T-cell (primary cell): ENCODE measurements at places on chromosomes 12 and 14.
A peak's percentile ranks its signal among the peaks of the same experiment; 100 is the strongest.

DNA sequence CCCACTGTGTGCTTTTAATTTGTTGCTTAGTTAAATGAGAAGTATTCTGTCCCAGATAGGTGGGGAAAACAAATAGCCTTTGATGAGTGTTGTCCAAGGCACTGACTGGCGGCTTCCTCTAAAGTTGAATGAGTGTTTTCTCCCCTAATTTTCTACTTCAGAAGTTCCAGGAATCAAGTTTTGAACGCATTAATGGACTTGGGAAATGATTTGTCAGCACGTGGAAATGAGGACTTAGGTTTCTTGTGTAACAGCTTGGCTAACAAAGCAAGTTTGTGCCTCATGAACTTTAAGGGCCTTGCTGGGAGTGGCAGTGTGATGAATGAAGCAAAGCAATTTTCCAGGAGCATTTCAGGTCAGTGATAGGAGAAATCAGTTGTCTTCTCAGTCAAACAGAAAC, 56.9 kb downstream of the LIN52 start:
- no peak for DNase-seq
- H3K4me1 ChIP-seq, result peaks cover 4% of the 10 kb centered on the region
- H3K4me3 ChIP-seq, result no peak overlapping the region
- no peaks in the 10 kb centered on the region for H3K27me3 ChIP-seq

DNA sequence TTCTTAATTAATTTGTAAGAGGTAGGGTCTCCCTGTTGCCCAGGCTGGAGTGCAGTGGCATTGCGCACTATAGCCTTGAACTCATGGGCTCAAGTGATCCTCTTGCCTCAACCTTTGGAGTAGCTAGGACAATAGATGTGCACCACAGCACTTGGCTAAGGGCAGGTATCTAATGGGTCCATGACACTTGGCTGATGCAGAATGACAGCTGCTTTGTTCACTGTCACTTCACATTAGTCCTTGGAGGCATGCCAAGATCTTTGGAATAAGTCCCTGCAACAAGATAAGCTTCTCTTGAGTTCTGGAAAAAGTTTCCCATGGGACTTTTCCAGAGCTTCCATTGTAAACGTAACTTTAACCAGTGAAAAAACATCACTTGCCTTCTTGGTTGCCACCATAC, 23.4 kb downstream of the COQ6 start:
- H3K27ac ChIP-seq, result no peak overlapping the region
- no peaks in the 10 kb centered on the region for H3K4me1 ChIP-seq
- no peaks in the 10 kb centered on the region for H3K27me3 ChIP-seq
- DNase-seq, result no peak

- H3K4me3 ChIP-seq, result peak overlapping the region; percentile 66
- peak overlapping the region; percentile 3 for H3K27ac ChIP-seq
- peaks cover 3% of the 10 kb centered on the region for H3K4me1 ChIP-seq
- H3K36me3 ChIP-seq, result no peaks in the 10 kb centered on the region
Measured at GRCh38 chr12:44875417-44875953, 630 bp downstream of the NELL2 start.

- peaks cover 9% of the 10 kb centered on the region for H3K4me1 ChIP-seq
- H3K36me3 ChIP-seq, result no peaks in the 10 kb centered on the region
- H3K4me3 ChIP-seq, result no peak overlapping the region
- no peaks in the 10 kb centered on the region for H3K27me3 ChIP-seq
- no peak overlapping the region for H3K27ac ChIP-seq
Measured at GRCh38 chr14:23633160-23633701, 2.9 kb upstream of the DHRS2 start.

GRCh38 chr14:103073876-103074728, 9.9 kb upstream of the LBHD2 start:
- no peak overlapping the region for H3K27ac ChIP-seq
- H3K27me3 ChIP-seq, result peaks cover 62% of the 10 kb centered on the region
- peaks cover 26% of the 10 kb centered on the region for H3K4me1 ChIP-seq
- no peak for DNase-seq
- H3K36me3 ChIP-seq, result no peaks in the 10 kb centered on the region

DNA sequence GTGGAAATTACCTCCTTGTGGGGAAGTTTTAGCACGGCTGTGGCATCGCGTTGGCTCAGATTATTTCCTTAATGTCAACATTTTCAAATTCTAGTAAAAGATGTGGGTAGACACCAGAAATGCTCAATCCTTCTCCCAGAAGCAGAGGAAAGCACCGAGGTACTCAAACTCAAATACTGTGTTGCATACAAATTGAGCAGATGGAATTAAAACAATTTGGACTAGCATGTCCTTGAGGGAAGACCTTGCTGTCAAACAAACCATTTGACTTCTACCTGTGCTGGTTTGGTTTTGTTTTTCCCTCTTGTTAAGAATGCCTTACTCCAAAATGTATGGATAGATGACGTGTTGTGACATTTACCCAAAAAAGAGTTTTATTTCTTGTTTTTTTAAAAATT, 136.4 kb downstream of the CNTN1 start:
- no peak for DNase-seq
- no peaks in the 10 kb centered on the region for H3K27me3 ChIP-seq
- H3K4me3 ChIP-seq, result no peak overlapping the region
- H3K27ac ChIP-seq, result no peak overlapping the region
- H3K36me3 ChIP-seq, result no peaks in the 10 kb centered on the region

- H3K4me1 ChIP-seq, result peaks cover 9% of the 10 kb centered on the region
- no peak overlapping the region for H3K4me3 ChIP-seq
- no peaks in the 10 kb centered on the region for H3K27me3 ChIP-seq
- H3K36me3 ChIP-seq, result peaks cover 59% of the 10 kb centered on the region
- H3K27ac ChIP-seq, result no peak overlapping the region
Measured at GRCh38 chr12:121522971-121523370, 57.9 kb downstream of the KDM2B start.

GRCh38 chr14:97153527-97153926, 356.3 kb downstream of the VRK1 start:
- H3K4me3 ChIP-seq, result no peak overlapping the region
- H3K36me3 ChIP-seq, result no peaks in the 10 kb centered on the region
- no peak for DNase-seq
- no peaks in the 10 kb centered on the region for H3K27me3 ChIP-seq
- H3K4me1 ChIP-seq, result no peaks in the 10 kb centered on the region

- no peak overlapping the region for H3K27ac ChIP-seq
- DNase-seq, result no peak
- H3K4me1 ChIP-seq, result no peaks in the 10 kb centered on the region
- no peaks in the 10 kb centered on the region for H3K27me3 ChIP-seq
Measured at GRCh38 chr12:78778339-78778738, 86.2 kb upstream of the SYT1 start.

- H3K36me3 ChIP-seq, result no peaks in the 10 kb centered on the region
- H3K4me3 ChIP-seq, result no peak overlapping the region
- H3K27ac ChIP-seq, result no peak overlapping the region
- H3K27me3 ChIP-seq, result no peaks in the 10 kb centered on the region
- no peak for DNase-seq
Measured at GRCh38 chr14:65167072-65167645, 64.8 kb upstream of the MAX start.

DNA sequence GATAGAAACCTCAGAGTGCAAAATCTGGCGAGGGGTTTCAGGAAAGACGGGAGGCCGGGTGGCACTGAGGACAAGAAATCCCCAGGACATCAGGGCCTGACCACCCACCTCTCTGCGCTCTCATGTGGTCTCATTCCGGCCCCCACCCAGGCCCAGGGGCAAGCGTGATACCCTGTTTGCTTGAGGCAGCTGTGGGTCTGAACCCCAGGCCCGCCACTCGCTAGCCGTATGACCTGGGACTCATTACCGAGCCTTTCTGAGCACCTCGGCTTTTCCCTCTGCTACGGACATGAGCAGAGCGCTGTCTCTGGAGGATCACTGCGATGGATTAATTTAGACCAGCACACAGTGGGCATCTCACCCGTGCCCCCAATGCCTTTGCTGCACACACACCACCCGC, 25.5 kb upstream of the BCDIN3D start:
- H3K36me3 ChIP-seq, result no peaks in the 10 kb centered on the region
- peaks cover 29% of the 10 kb centered on the region for H3K27me3 ChIP-seq
- H3K4me3 ChIP-seq, result no peak overlapping the region
- DNase-seq, result no peak

GRCh38 chr12:51358496-51358895, 12.0 kb upstream of the CELA1 start:
- DNase-seq, result no peak
- H3K4me3 ChIP-seq, result no peak overlapping the region
- H3K4me1 ChIP-seq, result no peaks in the 10 kb centered on the region
- no peaks in the 10 kb centered on the region for H3K27me3 ChIP-seq
- H3K36me3 ChIP-seq, result peaks cover 24% of the 10 kb centered on the region
- no peak overlapping the region for H3K27ac ChIP-seq

GRCh38 chr14:99163446-99163845, 108.6 kb downstream of the BCL11B start:
- H3K4me3 ChIP-seq, result no peak overlapping the region
- H3K27ac ChIP-seq, result no peak overlapping the region
- H3K4me1 ChIP-seq, result no peaks in the 10 kb centered on the region
- no peaks in the 10 kb centered on the region for H3K27me3 ChIP-seq

DNA sequence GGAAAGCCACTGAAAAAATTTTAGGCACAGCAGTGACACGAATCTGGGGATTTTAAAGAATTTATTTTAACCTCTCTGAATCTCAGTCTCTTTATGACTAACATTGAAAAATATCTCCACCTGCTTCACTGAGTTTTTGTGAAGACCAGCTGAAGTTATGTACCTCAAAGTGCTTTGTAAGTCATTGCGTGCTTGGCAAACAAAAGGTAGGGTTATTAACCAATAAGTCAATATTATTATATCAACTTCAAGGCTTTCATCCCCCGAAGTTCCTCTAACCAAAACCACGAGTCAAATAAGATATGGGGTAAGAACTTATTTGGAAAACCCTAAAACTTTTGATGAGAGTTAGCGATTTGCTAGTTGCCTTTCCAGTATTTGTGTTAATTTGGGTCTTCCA, 62.3 kb downstream of the HSPB8 start:
- H3K27me3 ChIP-seq, result no peaks in the 10 kb centered on the region
- no peaks in the 10 kb centered on the region for H3K36me3 ChIP-seq
- H3K4me1 ChIP-seq, result no peaks in the 10 kb centered on the region

GRCh38 chr12:89448526-89448925, 76.1 kb downstream of the GALNT4 start:
- no peaks in the 10 kb centered on the region for H3K4me1 ChIP-seq
- H3K27me3 ChIP-seq, result no peaks in the 10 kb centered on the region
- DNase-seq, result no peak
- no peak overlapping the region for H3K4me3 ChIP-seq

DNA sequence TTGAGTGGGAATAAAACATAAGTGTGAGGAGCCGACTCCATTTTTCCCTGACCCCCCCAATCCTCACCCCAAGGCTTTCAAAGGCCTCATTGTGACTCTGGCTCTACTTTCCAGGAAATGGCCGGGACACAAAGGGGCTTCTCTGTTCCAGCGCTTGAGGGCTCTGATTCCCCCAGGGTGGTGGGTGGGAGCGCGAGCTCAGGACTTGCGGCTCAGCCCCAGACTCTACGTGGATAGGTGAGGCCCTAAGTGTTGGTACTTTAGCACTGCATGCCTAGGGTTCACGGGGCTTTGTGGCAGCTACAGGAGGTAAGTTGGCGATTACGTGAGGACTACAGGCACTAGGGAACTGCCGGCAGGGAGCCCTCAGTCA, 553 bp downstream of the CNPY2 start:
- DNase-seq, result no peak
- peak overlapping the region; percentile 79 for H3K27ac ChIP-seq
- H3K4me1 ChIP-seq, result peaks cover 17% of the 10 kb centered on the region

DNA sequence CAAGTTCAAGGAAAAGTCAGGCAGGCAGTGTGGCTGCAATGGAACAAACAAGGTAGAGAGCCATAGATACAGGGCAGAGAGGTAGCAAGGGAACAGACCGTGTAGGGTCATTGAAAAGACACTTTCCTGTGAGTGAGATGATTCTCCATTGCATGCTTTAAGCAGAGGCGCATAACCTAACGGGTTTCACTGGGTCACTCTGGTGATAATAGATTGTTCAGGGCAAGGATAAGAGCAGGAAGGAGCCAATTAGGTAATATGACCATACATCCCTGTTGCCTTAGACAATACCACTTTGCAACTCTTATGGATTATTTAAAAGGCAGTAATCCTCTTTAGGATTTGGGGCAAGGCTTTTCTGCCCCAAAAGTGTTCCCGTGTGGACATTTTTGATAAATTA, 214.1 kb downstream of the PTPRO start:
- H3K27ac ChIP-seq, result no peak overlapping the region
- DNase-seq, result no peak
- H3K27me3 ChIP-seq, result no peaks in the 10 kb centered on the region
- H3K36me3 ChIP-seq, result no peaks in the 10 kb centered on the region
- peaks cover 3% of the 10 kb centered on the region for H3K4me1 ChIP-seq

GRCh38 chr12:30827101-30828066, 72.6 kb upstream of the CAPRIN2 start:
- DNase-seq, result no peak
- H3K27ac ChIP-seq, result no peak overlapping the region
- H3K27me3 ChIP-seq, result peaks cover 42% of the 10 kb centered on the region
- H3K4me1 ChIP-seq, result peaks cover 15% of the 10 kb centered on the region
- H3K4me3 ChIP-seq, result no peak overlapping the region
- no peaks in the 10 kb centered on the region for H3K36me3 ChIP-seq
